NCI-H1092 (cell line): ENCODE measurements at places on chromosomes 12 and 14.

- DNase-seq = no peak
These were observed 47.7 kb downstream of the SERPINA3 start for GRCh38 chr14:94659901-94660300.

DNA sequence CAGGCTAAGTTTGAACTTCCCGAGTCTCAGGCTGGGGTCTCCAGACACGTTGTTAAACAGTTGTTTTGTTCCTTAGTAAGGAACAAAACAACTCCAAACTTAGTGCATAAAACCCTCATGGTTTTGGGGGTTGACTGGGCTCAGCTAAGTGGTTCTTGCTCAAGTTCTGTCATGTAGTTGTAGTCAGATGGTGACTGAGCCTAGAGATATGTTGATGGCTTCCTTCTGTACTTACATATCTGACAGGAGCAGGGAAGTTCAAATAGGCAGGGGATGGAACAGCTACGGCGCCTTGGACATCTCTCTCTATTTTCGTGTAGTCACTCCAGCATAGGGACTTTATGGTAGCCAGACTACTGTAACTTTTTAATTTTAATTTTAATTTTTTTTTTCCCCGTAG is 45.7 kb downstream of the SPATS2 start:
- no peak for DNase-seq

- DNase-seq = no peak
These were observed 68.9 kb downstream of the ESR2 start for GRCh38 chr14:64225151-64225757.

GRCh38 chr14:51023964-51024363 is 70.9 kb downstream of the TRIM9 start:
- no peak for DNase-seq

DNA sequence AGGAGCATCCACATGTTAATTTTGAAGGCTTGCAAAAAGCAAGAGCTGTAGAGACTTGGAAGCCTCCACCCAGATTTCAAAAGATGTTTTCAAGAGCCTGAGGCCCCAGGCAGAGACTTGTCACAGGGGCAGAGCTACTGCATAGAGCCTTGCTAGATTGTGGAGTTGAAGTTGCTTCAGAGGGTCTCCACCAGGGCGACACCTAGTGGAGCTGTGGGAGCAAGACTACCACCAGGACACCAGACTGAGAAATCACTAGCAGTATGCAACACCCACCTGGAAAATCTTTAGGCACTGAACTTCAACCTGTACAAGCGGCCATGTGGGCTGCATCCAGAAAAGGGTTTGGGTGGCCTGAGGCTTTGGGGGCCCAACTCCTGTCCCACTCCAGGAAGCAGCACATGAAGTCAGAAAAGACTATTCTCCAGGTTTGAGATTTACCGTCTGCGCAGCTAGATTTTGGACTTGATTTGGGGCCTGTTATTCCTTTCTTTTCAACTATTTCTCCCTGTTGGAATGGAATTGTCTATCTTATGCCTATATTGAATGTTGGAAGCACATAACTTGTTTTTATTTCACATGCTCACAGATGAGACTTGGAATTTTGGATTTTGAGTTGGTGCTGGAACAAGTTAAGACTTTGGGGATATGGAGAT is 508.6 kb downstream of the FLRT2 start:
- peak; percentile 24 for DNase-seq
